ENCODE measurements at places on chromosomes 1 and 21.

GRCh38 chr1:204650911-204651570, 34.5 kb downstream of the LRRN2 start:
- no peak for DNase-seq

DNA sequence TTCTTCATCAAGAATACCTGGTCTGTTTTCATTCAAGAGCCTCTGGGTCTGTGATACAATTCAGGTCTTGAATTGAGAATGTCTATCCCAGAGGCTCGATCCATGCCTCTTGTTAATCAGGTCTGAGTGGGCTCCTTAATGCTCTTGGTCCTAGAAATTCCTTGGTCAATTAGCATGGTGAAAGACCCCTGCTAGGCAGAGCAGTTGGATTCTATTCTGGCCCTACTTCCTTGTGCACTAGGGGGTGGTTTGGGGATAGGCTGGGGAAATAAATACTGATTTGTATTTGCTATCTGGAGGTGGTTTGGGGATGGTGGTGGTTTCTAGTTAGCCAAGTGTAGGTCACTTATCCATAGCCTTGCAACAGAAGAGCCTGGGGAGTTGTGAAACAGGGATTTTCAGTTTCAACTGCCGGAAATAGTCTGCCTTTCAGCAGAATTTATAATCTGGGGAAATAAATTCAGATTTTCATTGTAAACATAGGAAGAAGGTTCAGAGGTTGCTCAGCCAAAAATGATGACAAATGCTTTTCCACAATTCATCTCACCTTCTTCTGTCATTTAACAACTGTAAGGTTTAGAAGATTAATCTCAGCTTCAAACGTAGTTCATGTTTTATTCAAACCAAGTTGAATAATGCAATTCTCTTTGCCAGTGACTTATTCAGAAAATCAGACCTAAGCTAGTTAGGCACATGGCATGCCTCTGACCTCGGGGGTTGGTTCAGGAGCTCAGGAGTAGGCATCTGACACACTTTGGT, 22.2 kb upstream of the SCAF4 start:
- DNase-seq, result no peak

- DNase-seq, result no peak
Measured at GRCh38 chr1:232218955-232219865, 410.7 kb downstream of the SIPA1L2 start.

DNA sequence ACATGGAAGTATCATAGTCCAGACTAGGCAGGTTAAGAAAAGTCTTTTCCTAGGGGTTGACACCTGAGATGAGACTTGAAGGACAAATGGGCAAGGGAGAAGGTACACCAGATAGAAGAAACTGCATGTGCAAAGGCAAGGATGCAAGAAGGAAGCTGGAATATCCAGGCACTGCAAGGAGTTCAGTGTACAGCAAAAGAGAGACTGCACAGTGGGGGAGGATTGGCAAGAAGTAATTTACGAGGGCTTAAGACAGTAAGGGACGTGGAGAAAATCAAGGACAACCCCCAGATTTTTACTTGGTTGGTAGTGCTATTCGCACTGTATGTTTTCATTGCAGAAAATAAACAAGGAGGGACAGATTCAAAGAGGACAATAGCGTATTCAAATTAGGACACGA, 58.5 kb downstream of the DNM3 start:
- no peak for DNase-seq

GRCh38 chr1:5742801-5743200, 249.4 kb downstream of the NPHP4 start:
- no peak for DNase-seq

GRCh38 chr1:214548988-214549387, 2.4 kb downstream of the PTPN14 start:
- DNase-seq, result no peak

- no peak for DNase-seq
Measured at GRCh38 chr1:9362488-9362887, 69.8 kb downstream of the SPSB1 start.

- no peak for DNase-seq
Measured at GRCh38 chr1:111784273-111784901, 28.7 kb downstream of the DDX20 start.

GRCh38 chr21:34544032-34544496, 32.1 kb upstream of the KCNE1 start:
- no peak for DNase-seq

GRCh38 chr1:220498188-220498587, 29.7 kb upstream of the MARK1 start:
- DNase-seq, result no peak

Data from activated CD8-positive, alpha-beta memory T cell treated with anti-CD3 and anti-CD28 coated beads for 24 hours (primary cell).